Right ventricle myocardium superior (tissue), 1 donor: ENCODE measurements at places on chromosomes 12 and 14.
A peak's percentile ranks its signal among the peaks of the same experiment; 100 is the strongest.

DNA sequence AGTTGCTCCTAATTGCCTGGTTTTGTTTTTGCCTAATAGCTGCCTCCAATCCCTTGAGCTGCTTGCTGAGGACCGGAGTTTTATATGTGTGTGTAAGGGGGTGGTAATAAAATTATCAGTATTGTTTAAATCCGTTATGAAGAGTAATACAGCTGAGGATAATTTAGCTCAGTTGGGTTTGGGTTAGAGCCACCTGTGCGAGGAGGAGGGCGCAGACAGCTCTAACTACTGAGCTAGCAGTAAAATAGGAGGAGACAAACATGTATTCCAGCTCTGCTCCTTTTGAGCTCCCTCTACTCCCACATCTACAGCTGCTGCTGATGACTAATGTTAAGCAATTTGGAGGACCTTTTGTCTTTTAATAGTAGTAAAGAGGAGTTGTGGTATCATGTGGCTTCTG is 61.5 kb downstream of the SPATS2 start:
- DNase-seq: no peak

DNA sequence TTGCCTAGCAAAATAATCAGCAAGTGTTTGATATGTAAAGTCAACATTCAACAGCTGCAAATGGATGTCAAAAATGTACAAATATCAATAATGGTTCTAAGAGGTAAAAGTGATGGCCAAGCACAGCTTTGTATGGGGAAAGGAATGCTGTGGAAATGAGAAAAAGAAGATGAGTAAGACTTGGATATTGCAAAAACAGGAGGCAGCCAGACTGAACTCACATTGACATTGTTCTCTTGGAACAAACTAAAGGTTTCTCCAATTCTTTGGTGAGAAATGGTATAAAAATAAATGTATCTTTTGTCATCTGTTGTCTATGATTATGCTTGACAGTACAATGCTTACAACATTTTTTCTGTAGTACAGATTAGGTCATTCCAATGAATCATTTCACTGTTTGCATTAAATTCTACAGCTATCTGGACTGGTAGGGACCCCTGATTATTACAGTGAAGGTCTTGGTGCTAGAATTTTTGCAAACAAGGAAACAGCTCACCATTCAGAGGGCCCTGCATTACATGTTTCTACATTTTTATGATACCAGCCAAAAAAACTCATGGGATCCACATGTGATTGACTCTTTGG is 465.7 kb downstream of the NOVA1 start:
- no peak for DNase-seq

GRCh38 chr12:59191372-59191771 is 271.1 kb upstream of the LRIG3 start:
- DNase-seq: no peak

DNA sequence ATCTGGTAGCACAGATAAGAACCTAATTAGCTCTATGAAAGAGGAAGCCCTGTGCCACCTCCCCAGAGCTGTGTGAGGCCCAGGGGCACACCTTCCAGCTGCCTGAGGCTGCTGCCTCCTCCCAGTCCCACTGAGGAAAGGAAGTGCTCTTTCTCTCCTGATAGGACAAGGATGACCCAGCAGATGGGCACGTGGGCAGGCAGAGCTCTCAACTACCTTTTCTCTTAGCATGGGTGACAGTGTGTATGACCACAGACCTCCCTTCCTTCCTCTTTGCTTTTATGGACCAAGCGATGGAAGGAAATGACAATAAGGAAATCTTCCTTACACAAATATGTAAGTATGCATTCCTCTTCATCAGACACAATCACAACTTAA is 127.6 kb upstream of the AMIGO2 start:
- DNase-seq: no peak

- peak; percentile 70 for DNase-seq
Observed at GRCh38 chr12:153080-153746, 60.7 kb downstream of the SLC6A12 start.

- no peak for DNase-seq
Observed at GRCh38 chr14:24414077-24414476, 15.3 kb downstream of the NYNRIN start.

DNA sequence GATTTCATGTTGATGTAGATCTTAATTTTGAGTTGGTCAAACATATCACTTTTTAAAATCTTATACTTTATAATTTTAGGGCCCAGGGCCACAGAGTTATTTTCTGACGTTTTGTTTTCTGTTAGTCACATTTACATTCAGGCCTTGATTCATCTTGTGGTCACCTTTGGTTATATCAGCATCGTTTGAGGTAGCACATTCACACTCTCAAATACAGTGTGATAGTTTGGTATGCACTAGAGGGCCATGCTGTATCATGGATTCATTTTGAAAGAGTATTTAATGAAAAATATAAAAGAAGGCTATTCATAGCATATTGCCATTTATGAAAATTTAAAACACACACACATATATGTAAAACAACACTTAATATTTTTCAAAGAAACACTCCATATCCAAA is 274.6 kb downstream of the RAD51B start:
- DNase-seq: no peak

- no peak for DNase-seq
Observed at GRCh38 chr12:115037830-115038229, 353.9 kb upstream of the TBX3 start.

GRCh38 chr14:97039717-97040363 is 242.7 kb downstream of the VRK1 start:
- DNase-seq: no peak

- DNase-seq: peak; percentile 62
Observed at GRCh38 chr12:120961604-120962531, 16.5 kb upstream of the HNF1A start.

DNA sequence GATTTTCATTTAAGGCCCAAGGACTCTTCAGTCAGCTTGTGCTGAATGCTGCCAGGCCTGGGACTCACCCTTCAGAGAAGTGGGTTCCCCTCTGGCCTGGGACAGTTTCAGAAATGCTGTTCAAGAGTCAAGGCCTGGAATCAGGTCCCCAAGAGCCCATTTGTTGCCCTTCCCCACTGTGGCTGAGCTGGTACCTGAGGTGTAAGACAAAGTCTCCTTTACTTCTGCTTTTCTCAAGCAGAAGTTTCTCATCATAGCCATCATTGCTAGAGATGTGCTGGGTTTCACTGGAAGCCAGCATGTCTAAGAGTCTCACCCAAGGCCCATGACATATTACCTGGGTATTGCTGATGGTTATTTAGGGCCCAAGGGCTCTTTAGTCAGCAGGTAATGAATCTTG is 8.9 kb downstream of the FANCM start:
- DNase-seq: no peak

- DNase-seq: no peak
Observed at GRCh38 chr12:107662484-107662883, 23.1 kb upstream of the PWP1 start.

GRCh38 chr12:98741556-98742265 is 96.6 kb downstream of the APAF1 start:
- no peak for DNase-seq

- no peak for DNase-seq
Observed at GRCh38 chr12:75360920-75361319, 26.4 kb downstream of the GLIPR1L1 start.

DNA sequence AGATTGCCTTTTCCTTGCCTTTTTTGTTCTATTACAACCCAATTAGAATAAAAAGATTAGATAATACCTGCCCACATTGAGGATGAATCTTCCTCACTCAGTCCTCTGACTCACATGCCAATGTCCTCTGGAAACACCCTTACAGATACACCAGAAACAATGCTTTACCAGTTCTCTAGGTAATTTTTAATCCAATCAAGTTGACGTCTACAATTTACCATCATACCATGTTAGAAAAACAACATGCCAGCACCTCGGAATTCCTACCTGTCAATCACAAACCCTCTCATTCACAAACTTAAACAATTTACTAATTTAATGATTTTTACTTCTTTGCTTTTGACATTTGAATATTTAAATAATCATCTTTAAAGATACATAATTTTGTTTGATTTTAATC is 953.8 kb downstream of the TRHDE start:
- no peak for DNase-seq

- DNase-seq: no peak
Observed at GRCh38 chr12:39467432-39467870, 24.5 kb upstream of the KIF21A start.

- DNase-seq: no peak
Observed at GRCh38 chr12:31407562-31407961, 81.6 kb upstream of the SINHCAF start.

DNA sequence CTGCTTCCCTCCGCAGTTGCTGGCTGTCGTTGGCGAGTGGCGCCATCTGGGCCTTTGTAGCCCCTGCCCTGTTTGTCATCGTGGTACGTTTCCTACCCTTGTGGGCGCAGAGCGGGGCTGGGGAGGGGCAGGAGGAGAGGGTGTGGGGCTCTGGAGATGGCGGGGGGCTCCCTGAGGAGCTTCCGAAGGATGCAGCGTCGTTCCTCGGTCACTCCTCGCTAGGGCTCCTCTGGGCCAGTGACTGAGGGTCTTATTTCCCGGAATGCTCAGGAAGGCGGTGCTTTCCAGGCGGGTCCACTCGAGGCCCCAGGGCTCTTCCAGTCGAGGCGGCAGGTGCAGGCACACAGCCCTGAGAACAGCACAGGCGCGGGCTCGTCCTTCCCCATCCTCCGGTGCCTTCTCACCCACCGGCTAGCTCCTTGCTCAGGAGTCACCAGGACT is 167.1 kb downstream of the ADGRD1 start:
- peak; percentile 16 for DNase-seq

GRCh38 chr12:98908866-98909265 is 263.8 kb downstream of the APAF1 start:
- DNase-seq: no peak

DNA sequence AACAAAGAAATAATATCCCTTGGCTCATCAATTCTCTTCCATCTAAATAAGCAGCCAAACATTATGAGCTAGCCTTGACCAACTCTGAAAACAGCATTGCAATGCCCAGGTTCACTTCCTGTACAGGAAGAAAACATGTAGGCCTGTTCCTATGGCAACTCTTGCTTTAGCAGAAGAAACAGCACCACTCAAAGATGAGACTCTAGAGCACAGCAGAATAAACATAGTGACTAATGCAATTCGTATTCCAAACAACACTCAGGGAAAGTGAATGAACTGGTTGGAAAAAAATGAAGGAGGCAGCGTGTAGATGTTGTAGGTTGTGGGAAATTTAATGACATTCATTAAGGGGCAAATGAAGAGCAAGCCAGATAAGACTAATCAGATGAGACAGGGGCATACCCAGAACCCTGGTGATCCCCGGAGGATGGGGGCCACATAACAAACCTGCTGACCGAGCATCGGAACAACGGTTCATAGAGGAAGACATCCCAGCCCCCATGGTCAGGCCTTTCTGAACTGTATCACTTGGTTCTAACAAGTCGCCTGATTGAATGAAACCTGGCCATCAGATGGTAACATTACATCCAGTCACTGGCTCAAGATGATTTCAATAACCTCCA is 9.0 kb downstream of the ARHGDIB start:
- DNase-seq: no peak

- DNase-seq: no peak
Observed at GRCh38 chr12:3542911-3543310, 51.9 kb downstream of the PRMT8 start.

DNA sequence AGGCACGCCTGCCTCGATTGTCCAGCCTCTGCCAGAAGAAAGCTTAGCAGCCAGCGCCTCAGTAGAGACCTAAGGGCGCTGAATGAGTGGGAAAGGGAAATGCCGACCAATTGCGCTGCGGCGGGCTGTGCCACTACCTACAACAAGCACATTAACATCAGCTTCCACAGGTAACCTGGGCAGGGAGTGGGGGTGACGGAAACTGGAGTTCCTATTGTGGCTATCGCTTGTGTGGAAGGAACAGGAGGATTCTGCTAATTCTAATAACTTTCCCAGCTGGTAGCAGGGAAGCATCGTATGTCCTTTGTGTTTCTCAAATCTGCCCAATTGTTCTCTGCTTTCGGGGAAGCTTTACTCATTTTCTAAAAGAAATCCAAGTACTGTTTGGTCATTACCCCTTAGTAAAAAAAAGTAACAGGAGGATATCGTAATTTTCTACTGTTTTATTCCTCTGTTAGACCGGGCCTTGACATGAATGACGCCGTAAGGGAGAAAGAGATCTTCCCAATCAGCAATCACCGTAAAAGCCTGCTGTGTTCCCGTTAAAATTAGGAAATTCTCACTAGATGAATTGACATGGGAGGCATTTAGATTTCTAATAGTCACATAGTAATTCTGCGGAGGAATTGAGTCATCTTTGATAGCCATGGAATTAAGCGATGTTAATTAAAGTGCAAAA is 449 bp downstream of the THAP2 start:
- no peak for DNase-seq

DNA sequence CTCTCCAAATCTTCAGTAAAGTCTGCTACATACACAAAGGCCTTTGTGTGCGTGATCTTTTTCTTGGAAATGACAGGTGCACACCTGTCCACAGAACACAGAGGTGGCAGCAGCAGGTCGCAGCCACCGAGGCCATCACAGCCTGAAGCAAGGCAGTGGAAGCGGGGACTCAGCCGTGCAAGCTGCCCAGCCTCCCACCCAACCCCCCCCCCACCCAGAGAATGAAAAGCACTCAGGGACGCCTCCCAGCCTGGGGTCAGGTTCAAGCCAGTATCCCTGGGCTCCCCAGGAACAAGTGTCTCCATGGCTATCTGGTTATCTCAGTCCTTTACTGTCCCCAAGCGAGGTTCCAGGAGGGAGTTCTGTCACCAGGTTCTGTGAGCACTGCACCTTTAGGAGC is 31.2 kb upstream of the TSPAN9 start:
- DNase-seq: no peak

DNA sequence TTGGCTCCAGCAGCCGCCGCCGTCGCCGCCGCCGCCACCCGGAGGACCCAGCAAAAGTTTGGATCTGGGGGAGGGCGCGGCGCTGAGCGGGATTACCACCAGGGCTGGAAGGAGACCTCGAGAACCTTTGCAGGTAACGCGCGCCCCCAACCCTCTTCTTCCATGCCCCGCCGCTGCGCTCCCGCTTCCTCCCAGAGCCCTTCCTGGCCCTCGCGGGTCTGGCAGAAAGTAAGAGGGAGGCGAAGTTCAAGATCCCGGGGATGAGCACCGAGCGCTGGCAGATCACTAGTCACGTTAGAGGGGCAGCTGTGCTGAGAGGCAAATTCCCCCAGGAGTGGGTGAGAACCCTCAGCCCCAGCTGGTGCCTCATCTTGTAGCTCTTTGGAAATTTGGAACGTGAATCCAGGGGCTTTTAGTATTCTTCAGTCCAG is 3.9 kb downstream of the FLRT2 start:
- DNase-seq: peak; percentile 40

GRCh38 chr14:50798048-50798421 is 32.9 kb downstream of the NIN start:
- DNase-seq: no peak

DNA sequence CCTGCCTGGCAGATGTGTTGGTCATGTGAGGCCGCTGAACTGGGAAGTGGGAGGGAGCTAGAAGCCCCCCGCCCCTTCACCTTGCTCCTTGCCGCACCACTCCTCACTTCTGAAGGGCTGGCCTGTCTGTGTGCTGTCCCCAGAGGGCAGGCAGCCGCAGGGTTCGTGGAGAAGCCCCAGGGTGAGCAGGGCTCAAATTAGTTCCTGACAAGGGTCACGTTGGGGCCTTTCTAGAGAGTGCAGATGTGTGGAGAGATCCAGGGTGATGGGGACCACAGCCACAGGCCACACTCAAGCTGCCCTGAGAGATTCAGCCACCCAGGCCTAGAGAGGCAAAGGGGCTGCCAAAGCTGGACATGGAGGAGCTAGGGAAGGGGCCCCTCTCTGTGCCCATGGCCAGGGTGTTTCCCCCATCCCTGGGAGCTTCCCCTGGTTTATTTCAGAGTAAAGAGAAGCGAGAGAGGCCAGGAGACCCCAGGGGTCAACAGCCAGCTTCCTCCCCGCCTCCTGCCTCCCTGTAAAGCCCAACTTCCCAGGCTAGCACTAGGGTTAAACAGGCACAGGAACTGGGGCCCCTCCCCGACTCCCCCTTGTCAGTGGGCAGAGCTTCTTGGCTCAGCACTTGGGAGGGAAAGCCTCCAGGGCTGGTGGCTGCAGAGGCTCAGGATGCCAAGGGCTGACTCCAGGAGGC is 16.2 kb downstream of the SLC25A29 start:
- DNase-seq: peak; percentile 24
